ENCODE measurements at places on chromosomes 16 and 17.

- no peak for DNase-seq
These were observed 1.0 kb upstream of the GLG1 start for GRCh38 chr16:74607962-74608356.

- DNase-seq = no peak
These were observed 139.2 kb downstream of the CDK5R1 start for GRCh38 chr17:32625971-32626370.

DNA sequence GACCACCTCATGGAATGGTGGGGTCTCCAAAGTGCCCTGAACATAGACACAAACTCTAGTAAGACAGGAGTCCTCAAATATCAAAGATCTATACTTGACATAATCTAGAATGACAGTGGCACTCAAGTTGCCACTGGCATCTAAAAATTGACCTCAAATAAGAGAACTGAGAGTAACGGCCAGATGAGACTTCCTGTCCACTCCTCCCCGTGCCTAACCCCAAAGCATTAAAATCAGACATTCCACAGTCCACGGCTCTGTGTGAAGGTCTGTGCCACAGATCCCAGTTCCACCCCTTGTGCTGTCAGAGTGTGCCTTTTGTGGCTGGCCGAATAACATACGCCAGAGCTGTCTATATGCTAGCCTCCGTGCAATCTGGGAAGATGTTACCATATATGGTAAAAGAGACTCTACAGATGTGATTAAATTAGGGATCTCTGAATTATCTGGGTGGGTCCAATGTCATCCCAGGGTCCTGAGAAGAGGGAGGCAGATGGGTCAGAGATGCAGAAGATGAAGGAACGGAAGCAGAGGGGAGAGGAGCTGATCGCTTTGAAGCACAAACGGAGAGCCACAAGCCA is 21.0 kb upstream of the EVPL start:
- no peak for DNase-seq

- no peak for DNase-seq
These were observed 28.9 kb downstream of the DCUN1D3 start for GRCh38 chr16:20871258-20871657.

DNA sequence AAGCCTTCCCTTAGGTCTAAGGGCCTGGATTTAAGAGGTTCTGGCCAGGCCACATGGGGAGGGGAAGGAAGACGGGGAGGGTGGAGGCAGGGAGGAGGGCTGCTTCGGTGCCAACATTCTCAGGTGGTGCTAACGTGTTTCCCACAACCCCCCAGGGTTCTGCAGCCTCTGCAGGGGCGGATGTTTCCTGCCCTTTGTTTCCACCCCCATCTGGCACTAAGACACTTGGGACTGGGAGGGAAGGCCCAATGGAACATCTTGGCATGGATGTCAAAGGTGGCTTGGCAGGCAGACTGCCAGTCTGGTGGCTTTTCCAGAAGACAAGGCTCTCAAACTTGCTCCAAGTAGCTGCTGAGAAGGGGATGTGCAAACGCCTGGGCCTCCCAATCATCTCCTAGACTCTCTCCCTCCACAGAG is 12.7 kb downstream of the HIC1 start:
- no peak for DNase-seq

- no peak for DNase-seq
These were observed 40.0 kb downstream of the RFFL start for GRCh38 chr17:35023538-35023937.

- DNase-seq = no peak
These were observed 325.5 kb downstream of the CA10 start for GRCh38 chr17:51833045-51833444.

Data from CD4-positive, alpha-beta T cell (primary cell).